ENCODE measurements at places on chromosomes 16 and 17.

DNA sequence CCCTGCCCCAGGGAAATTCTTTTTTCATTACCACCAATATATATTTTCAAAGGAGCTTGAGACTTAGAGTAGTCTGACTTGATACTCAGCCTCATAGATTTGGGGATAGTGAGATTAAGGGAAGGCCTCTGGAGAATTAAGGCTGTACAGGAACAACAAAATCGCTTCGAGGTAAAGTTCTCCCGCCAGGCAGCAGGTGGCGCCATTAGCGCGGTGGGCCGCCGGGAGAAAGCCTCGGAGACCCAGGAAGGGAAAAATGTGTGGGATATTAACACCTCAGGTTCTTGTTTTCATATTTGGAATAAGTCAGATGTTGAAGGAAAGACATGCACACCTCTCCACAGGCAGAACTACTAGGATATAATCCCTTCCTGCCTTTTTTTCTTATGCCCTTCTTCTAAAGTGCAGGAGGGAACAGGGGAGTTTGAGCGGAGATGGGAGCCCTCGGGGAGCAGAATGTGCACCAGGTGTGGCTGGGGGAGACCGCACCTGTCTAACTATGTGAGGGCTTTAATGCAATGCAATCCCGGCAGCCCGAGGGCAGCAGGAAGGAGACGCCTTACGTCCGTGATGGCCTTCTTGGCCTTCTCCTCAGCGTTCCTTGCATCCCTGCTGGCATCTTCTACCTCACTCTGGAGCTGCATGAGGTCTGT is 25.9 kb downstream of the MYH3 start:
- no peak for DNase-seq

GRCh38 chr17:45433159-45433535 is 477 bp upstream of the ARHGAP27 start:
- no peak for DNase-seq

DNA sequence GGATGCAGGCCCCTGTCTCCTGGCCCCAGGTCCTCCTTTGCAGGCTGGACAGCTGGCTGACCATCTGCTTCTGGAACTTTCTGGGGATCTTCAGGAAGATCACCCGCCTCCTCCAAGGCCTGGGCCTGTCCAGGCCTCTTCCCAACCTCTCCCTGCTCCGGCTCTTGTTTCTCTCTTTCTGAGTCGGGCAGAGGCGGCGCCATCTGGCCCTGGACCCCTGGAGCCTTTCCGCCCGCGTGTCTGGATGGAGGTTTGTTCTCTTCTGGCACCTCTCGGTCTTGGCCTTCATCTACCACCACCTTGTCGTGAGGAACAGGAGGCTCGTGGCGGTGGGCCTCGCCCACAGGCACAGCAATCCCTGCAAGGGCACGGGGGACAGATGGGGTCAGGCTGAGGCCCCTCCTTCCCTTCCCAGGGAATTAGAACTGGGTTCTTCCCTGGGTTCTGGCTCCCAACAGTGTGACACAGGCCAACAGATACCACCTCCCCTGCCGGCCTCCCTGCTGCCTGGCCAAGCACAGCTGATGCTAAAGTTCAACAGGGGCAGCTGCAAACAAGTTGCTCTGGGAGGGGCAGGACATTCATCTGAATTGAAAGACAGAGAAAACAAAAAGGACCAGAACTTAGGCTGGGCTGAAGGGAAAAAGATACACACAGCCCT is 13.3 kb downstream of the NDUFAF8 start:
- no peak for DNase-seq

DNA sequence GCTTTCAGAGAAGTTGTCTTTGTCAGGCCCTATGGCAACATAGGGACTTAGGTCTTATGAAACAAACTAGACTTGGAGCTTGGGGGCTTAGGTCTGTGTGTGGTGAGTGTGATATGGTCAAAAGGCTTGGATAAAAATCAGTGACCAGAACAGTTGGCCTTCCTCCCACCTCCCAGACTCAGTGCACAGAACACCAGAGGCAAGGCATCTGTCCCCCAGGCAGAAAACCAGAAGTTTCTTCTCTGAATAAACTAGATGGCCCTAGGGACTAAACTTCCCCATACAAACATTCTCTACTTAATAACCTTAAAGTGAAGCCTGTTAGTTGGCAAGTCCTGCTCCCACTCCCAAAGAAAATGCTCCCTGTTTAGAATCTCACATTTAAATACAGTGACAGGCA is 39.2 kb upstream of the PMFBP1 start:
- DNase-seq = no peak

GRCh38 chr16:49596068-49596467 is 222.5 kb downstream of the C16orf78 start:
- DNase-seq = no peak
